ENCODE measurements at places on chromosomes 4 and X. TPM values are rescaled to one million over a fixed set of nuclear protein-coding genes. Genes with fewer than 3 reads are reported as not detected.

OPRPN gene
- total RNA-seq: not detected

FAAH2 gene
- total RNA-seq: not detected

PPEF1 gene
- total RNA-seq: 1.3 TPM

APOO gene
- total RNA-seq: 34.4 TPM
